Peyer's patch (tissue), 4 donors: ENCODE measurements at places on chromosomes 1 and 21. TPM values are rescaled to one million over a fixed set of nuclear protein-coding genes. Genes with fewer than 3 reads are reported as not detected.

- DNase-seq, result no peak
These were observed 82.2 kb downstream of the MDM4 start for GRCh38 chr1:204598319-204598969.

GRCh38 chr1:116711263-116711840 lies 42.9 kb upstream of the CD2 start:
- DNase-seq, result no peak

DNA sequence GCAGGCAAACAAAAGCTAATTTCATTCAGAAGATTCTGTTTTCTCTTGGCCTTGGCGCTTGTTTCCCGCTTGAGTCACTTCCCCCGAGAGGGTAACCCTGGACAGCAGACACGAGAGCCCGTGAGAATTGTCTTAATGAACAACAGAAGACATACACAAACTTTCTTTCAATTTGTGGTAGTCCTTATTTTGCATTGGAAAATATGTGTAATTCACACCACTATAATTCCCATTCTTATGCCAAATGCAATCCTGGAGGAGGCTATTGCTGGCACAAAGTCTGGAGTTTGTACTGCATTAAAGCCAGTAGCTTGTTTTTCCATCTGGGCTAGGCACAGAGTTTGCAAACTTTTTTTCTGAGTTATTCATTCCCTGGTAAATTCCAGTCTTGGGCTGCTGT lies 109.8 kb upstream of the IVNS1ABP start:
- DNase-seq, result no peak

- DNase-seq, result no peak
These were observed 206.3 kb upstream of the B3GALT2 start for GRCh38 chr1:193392686-193393085.

GRCh38 chr1:110060034-110060661 lies 10.3 kb downstream of the ALX3 start:
- DNase-seq, result peak; percentile 54

DNA sequence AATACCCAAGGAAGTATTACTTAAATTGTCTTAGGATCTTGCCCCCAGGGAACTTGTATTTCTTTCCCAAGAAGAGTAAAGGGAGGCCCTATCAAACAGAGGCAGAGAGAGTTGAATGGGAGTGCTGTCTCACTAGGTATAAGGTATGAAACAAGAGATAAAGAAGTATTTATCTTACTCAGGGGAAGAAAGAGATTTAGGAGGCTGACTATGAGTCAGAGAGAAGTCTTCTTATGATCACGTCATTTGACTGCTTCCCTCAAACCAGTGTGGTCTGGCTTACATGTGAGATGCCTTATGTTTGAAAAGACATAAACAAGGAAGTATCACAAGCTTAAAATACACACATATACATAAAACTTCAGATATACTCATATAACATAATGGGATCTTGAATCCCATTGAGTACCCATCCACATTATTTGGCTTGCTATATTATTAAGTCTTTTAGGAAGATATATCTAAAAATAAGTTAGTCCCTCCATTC lies 29.6 kb downstream of the DUSP10 start:
- no peak for DNase-seq

GRCh38 chr1:6489799-6490180 lies 1.7 kb downstream of the PLEKHG5 start:
- peak; percentile 46 for DNase-seq

Gene FMO3
- 14.0 TPM for total RNA-seq

Gene LINGO4
- 1.3 TPM for total RNA-seq
